ENCODE measurements at places on chromosomes 7 and 10.

GRCh38 chr7:42945821-42946626, 13.8 kb downstream of the MRPL32 start:
- DNase-seq: no peak

- no peak for DNase-seq
Measured at GRCh38 chr10:104076743-104077160, 8.9 kb downstream of the COL17A1 start.

- DNase-seq: no peak
Measured at GRCh38 chr10:58477122-58477521, 35.5 kb upstream of the BICC1 start.

- DNase-seq: no peak
Measured at GRCh38 chr10:23370106-23370505, 25.5 kb upstream of the C10orf67 start.

DNA sequence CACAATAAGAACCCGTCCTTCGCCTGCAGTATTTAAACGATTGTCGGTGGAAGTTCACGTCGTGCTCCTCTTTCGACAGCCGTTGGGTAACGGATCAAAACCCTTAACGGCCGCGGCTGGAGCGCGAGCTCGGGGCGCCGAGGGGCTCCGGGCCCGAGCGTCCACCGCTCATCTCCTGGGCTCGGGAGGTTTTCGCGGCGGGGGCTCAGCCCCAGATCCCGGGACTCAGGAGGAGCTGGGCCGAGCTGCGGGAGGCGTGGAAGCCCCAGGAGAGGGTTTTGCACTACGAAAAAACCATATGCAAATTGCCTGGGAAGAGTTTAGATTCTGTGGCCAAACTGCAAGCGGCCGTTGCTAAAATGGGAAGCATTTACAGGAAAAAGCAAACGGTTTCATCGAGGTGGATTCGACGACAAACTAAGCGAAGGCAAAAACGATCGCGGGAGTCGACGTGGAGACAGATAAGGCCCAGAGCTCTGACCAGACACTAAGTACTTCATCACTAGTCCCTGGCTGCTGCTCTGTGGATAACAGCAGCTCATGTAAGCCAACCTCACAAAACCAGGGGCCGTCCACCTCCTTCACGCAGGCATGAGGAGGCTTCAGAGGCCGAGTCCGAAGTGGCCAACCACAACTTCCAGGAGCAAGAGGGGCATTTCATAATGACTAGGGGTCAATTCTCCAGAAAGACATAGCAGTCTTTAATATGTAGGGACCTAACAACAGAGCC, 129.7 kb downstream of the MARCHF5 start:
- no peak for DNase-seq

- DNase-seq: no peak
Measured at GRCh38 chr7:44103923-44104859, at the start of gene AEBP1. AEBP1 (plus strand) TSS chr7:44104345; CDS start chr7:44104666, 321 bp downstream.

GRCh38 chr10:18377898-18378297, 237.7 kb downstream of the CACNB2 start:
- no peak for DNase-seq

GRCh38 chr10:132892004-132892403, 50.4 kb downstream of the CFAP46 start:
- DNase-seq: no peak

- DNase-seq: no peak
Measured at GRCh38 chr7:46153951-46154787, 233.1 kb upstream of the IGFBP3 start.

DNA sequence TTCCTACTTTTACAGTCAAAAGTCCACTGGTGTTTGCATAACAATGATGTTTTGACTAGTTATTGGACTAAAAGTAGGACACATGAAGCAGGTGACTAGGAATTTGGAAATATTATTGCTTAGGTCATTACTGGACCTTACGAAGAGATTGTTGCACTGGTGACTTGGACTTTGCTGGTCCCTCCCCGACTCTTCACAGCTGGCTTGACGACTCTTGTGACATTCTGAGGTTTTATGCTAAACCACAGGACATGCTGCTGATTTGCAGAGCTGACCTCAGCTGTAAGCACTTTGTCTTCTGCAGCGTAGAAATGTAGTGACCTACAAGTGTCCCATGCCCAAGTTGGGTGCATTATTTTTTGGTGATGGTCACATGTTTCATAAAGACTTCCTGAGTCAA, 21.9 kb downstream of the PCBD1 start:
- DNase-seq: no peak

- DNase-seq: no peak
Measured at GRCh38 chr7:83652481-83652880, 3.5 kb upstream of the SEMA3E start.

- DNase-seq: no peak
Measured at GRCh38 chr10:126568809-126569385, 101.6 kb downstream of the C10orf90 start.

DNA sequence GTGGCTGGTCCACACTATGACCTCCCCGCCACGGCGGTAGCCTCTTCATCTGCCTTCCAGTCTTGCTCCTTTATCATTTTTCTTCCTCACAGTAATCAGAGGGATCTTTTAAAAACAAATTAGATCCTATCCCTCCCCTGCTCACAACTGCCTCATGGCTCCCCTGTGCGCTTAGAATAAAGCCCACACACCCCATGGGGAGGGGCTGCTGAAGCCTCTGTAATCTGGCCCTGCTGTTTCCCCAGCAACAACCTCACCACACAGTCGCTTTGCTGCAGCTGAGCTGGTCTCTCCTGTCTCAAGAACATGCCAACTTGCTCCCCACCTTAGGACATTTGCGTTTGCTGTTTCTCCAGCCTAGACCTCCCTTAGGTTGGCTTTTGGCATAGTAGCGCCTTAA, 41.0 kb downstream of the SP8 start:
- DNase-seq: no peak

GRCh38 chr7:42982604-42983115, 50.5 kb downstream of the MRPL32 start:
- no peak for DNase-seq

GRCh38 chr10:110074758-110075671, 67.2 kb downstream of the ADD3 start:
- no peak for DNase-seq

- no peak for DNase-seq
Measured at GRCh38 chr7:82472966-82473365, 29.4 kb upstream of the CACNA2D1 start.

- no peak for DNase-seq
Measured at GRCh38 chr10:3907514-3907913, 122.5 kb upstream of the KLF6 start.

DNA sequence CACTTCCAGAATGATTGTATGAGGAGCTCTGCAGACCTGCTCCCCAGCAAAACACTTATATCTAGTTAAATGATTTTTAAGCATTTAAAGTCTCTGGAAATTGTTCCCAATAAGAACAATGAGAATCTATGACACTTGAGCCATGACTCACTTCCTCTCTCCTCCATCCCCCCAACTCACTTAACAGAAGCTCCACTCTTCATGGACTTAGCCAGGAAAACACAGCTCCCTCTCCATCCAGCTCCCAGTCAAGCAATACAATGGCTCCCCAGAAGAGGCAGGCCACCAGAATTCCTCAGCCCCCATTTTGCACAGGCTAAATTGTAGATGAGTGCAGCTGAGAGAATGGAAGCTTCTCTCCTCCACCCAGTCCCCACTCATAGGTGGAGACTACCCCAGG, 27.0 kb downstream of the AOC1 start:
- no peak for DNase-seq

DNA sequence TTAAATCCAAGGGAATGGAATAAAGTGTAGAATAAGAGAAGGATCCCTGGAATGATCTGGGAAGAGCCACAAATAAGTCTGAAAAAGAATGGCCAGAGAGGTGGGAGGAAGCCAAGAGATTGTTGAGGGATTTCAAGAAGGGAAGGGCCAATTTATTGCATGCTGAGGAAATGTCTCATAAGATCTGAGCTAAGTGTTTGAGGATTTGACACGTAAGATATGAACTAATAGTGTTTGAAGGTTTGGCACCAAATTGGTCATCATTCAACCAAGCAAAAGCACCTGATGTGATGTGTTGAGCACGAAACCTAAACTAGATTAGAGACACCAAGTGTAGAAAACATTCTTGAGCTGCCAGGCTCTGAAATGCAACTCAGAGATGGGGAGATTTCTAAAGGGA, 97.9 kb downstream of the TSPAN12 start:
- no peak for DNase-seq

GRCh38 chr7:21407796-21408480, 19.9 kb upstream of the SP4 start:
- DNase-seq: no peak

DNA sequence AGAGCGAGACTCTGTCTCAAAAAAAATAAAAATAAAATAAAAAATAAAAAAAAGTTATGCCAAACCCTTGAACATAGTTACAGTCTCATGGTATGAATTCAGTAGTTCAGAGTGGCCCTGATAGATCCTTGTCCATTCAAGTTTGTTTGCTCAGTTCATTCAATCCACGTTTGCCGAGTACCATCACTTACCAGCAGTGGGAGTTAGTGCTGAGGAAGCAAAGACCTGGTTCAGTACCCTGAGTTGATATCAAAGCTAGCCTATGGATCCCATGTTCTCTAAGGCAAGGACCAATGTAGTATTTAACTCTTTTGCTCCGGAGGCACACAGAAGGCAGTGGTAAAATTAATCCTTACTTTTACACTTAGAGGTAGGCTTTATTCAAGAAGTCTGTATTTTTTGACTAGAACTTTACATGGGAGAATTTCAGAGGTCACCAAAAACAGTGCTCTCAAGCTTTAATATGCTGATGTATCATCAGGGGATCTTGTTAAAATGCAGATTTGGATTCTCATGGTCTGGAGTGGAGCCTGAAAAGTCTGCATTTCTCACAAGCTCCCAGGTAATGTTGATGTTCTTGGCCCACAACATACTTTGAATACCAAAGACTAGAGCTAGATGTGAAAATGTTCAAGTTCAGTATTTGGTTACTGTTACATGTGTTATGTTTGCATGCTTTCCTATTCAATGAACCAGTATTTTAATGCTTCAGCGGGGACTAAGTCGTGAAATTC, 38.1 kb upstream of the HBP1 start:
- no peak for DNase-seq

DNA sequence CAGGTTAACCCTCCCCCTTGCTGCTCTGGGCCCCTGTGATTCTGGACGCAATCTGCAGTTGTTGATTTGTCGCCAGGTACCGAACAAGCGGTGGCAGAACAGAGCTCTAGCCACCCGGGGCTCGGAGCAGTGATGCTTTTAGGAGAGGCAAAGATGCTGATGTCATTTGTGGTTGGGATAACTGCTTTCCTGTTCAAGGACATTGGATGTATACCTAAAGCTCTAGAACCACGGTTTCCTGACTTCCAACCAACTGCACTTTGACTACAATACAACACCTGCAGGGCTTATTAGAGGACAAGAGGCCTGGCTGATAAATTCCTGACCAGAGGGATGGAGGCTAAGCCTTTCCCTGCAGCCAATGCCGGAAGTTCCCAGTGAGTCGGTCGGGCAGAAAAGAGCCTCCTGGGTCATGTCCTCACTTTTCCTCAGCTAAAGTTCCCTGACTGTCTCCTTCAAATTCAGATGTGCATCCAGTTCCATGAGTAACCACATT, 6.5 kb upstream of the RBM20 start:
- DNase-seq: no peak

DNA sequence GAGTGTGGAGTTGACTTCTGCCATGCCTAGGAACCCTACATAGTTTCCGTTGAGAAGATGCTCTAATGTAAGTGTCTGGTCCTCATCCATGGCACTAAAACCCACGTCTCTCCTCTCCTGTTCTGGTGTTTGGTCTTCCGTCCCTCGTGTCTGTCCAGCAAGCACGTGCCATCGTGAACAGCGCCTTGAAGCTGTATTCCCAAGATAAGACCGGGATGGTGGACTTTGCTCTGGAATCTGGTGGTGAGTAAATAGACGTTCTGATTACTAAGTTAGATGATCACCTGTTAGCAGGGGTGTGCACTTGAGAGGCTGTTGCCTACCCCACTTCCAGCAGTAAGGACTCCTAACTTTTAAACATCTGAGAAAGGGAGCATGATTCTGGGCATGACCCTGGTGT, 15.1 kb upstream of the GET4 start:
- DNase-seq: no peak

DNA sequence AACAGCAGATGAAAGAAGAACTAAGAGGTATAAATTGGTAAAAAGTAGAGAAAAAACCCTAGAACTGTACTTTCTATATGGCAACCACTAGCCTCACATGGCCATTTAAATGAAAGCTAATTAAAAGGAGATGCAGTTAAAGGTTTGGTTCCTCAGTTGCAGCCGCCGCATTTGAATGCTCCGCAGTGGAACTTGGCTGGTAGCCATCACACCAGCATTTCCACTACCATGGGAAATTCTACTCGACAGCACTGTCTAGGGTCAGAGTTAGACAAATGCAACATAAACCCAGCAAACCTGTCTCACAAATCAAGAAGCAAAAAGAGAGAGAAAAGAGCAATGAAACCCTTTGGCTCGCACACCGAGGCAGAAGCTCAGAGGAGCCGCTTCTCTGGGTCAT, 29.7 kb downstream of the VIPR2 start:
- no peak for DNase-seq

DNA sequence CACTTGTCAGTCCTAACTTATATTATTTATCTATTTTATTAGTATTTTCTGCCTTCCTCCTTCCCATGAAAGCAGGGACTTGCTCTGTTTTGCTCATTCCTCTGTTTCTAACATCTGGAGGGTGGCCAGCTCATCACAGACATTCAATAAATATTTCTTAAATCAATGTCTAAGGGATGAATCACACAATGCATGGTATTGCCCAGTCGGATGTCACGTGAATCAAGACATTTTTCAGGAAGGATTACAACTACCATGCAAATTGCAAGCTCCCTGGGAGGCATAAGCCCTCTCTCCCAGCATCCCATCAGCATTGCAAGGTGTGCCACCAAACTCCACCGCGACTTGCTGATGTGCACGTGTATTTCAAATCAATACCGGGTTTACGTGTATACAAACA, 146.6 kb upstream of the RNF32 start:
- DNase-seq: no peak

GRCh38 chr10:88116971-88117626, 253.7 kb downstream of the PTEN start:
- no peak for DNase-seq

GRCh38 chr7:135878284-135878683, 98.9 kb downstream of the MTPN start:
- DNase-seq: no peak

GRCh38 chr10:89792187-89792586, 90.8 kb downstream of the KIF20B start:
- DNase-seq: no peak

DNA sequence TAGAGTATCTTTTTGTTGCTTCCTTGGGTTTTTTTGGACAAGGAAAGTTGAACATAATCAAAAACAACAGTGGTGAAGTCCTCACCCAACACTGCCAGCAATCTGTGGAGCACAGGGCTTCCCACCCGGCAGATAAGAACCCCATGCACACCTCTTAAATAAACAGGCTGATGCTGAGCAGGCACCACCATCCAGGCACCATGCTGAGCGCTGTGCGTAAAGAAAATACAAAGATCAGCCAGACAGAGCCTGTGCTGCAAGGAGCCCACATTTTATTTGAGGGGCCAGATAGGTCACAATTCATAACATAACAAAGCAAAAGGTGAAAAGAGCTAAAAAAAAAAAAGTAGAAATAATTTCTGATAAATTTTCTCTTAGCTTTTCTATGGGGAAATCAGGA, 231.2 kb downstream of the PTPRN2 start:
- DNase-seq: no peak

- DNase-seq: no peak
Measured at GRCh38 chr10:5623081-5623748, 43.2 kb downstream of the ASB13 start.
